SJSA1 (cell line): ENCODE measurements at places on chromosomes 12 and 14.

DNA sequence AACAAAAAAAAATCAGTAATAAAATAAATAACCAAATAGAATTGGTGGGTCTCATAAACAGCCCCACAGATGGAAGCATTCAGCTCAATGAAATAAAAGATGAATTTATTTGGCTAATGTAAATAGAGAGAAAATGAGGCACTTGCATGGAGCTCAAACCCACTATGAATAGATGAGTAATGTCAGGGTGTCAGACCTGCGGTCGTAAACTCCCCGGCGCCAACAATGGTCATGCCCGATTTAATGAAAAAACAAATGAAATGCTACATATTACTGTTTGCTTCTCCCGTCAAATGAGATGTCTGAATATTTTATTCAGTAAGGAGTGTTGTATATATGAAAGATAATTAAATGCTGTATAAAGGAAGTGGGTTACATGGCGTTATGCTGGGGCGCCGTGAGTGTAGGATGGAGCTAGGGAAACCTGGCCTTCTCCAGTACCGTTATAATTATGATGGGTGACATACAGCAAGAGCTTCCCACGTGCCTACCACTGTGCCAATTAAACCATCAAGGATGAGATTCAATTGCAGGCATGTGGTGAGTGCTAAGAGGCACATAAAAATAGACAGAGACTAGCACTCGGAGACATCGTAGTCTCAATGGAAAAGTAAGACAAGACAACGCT is 648.1 kb downstream of the BCL11B start:
- H3K4me3 ChIP-seq = no peak overlapping the region
- DNase-seq = peak; percentile 71
- no peaks in the 10 kb centered on the region for H3K27me3 ChIP-seq

- H3K27ac ChIP-seq = no peak overlapping the region
- H3K4me3 ChIP-seq = no peak overlapping the region
Measured at GRCh38 chr14:89242652-89243279, 174.3 kb downstream of the FOXN3 start.

DNA sequence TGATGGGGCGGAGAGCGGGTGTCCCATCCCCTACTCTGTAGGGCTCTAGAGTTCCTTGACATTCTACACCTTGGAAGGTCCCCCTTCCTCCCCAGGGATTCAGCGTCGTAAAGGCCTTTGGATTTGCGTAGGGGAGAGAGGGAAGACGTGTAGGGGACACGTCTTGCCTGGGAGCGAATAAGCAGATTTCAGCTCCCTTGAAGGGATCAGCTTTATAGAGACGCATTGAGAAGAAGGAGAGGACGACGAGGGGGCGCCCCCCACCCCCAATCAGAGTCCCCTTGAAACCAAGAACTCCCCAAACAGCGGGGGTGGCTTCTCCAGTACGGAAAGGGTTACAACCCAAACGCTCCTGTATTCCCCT is 324 bp downstream of the CALCOCO1 start:
- peaks cover 10% of the 10 kb centered on the region; the same call in 1 of the 2 replicates for H3K36me3 ChIP-seq
- H3K4me3 ChIP-seq = peak overlapping the region; percentile 47

DNA sequence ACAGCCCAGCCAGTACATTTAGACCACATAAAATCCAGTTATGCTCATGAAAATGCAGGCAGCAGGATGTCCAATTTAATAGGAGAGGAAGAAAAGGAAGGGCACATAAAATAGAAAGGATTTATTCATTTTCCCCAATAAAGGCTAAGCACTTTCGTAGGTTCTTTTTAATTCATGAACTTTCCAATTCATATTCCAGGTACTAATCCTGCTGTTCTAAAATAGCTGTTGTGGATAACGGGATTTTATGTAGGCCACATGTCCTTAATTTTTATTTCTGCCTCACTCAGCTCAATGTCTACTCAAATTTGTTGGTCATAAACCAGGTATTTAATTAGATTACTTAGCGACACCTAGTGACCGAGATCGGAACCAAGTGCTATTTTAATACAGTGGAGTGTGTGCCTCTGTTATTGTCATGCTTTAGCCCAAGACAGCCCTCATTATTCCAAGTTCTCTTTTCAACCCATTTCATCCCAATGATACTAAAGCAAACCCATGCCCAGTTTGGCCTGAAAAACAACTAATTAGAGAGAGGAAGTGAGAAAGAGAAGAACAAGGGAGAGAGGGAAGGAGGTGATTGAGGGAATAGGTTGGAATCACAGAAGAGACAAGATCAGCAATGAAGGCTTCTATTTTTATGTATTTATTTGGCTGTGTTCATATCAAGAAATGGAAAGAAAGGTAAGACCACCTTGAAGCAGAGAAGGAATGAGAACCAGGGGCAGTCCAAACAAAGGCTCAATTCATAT is 45.9 kb upstream of the IFNG-AS1 start:
- no peak overlapping the region for H3K27ac ChIP-seq
- DNase-seq = peak; percentile 47
- H3K36me3 ChIP-seq = no peaks in the 10 kb centered on the region
- peaks cover 12% of the 10 kb centered on the region for H3K4me1 ChIP-seq

DNA sequence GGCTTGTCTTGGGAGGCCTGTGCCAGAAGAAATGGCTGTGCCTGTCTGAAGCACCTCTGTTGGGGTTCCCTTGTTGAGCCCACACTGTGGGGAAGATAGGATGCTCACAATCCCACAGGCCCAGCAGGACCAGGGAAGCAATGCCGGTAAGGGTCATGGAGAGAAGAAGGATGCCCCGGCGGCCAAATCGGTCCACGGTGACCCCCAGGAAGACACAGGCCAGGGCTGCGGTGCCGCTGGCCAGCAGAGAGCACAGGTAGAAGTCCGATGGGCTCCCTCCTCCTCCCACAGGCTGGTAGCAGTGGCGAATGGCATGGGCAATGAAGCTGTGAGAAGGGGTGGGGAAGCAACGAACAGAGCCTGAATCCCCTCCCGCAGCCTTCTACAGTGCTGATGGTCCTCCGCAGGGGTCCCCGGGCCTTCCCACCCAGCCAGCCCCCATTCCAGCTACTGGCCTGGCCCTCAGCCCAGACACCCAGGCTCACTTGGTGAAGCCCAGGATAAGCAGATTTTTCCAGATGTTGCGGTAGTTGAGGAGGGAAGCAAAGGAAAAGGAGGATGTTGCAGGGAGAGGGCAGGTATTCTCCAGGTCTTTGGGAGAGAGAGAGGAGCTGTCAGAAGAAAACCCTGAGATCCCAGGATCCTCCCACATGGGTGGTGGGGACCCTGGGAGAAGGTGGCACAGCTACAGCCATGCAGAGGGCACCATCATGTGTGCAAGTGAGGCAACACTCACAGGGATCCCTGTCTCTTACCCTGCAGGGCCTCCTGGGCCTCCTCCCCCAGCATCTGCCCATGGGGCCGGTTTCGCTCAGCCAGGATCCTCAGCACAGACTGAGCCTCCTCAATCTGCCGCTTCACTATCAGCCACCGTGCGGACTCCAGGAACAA is 5.0 kb downstream of the SLC22A17 start:
- no peak overlapping the region for H3K27ac ChIP-seq
- H3K27me3 ChIP-seq = peaks cover 22% of the 10 kb centered on the region
- H3K4me1 ChIP-seq = peaks cover 9% of the 10 kb centered on the region
- H3K36me3 ChIP-seq = no peaks in the 10 kb centered on the region
- no peak for DNase-seq

DNA sequence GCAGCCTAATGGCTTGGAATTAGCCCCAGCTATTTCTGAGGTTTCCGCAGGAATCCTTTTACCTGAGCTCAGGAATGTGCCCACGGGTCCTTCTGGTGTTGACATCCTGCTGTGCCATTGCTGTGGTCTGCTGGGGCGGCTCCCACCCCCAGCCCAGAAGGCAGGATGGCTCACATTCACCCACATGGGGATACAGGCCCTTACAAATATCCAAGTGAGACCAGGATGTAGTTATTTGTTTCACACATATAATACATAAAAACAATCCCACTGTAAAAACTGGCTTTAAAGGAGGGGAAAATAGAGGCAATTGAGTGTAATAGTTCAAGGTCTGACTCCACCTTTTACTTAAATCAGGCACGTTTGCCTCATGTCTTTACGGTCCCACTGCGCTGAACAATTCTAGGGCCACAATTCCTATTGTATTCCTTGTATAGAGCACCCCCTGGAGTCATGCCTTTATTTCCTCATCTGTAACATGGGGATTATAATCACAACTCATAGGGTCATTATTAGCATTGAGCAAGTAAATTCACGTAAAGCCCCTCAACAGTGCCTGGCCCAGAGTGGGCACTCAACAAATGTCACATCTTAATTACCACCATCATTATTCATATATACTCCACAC is 57.2 kb upstream of the FICD start:
- no peaks in the 10 kb centered on the region for H3K4me1 ChIP-seq
- H3K36me3 ChIP-seq = no peaks in the 10 kb centered on the region
- H3K27ac ChIP-seq = no peak overlapping the region
- H3K27me3 ChIP-seq = peaks cover 10% of the 10 kb centered on the region
- no peak overlapping the region for H3K4me3 ChIP-seq
- no peak for DNase-seq

DNA sequence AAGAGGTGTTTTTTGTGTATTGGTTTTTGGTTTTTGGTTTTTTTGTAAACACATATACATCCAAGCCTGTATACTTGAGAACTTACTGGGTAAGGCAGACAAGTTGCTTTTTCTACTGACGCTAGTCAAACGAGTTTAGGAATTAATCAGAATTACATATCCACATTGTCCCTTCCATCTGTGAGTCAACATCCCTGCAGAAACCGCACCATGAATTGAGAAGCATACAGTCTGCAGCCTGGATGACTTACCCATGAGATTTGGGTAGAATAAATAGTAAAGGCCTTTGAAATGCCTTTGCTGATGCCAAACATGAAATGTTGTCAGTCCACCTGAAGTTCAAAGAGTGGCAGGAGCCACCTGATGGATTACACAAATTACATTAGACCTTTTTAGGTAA is 21.4 kb upstream of the C12orf42 start:
- H3K4me1 ChIP-seq = no peaks in the 10 kb centered on the region
- H3K27ac ChIP-seq = no peak overlapping the region
- no peak for DNase-seq
- no peak overlapping the region for H3K4me3 ChIP-seq
- no peaks in the 10 kb centered on the region for H3K27me3 ChIP-seq
- no peaks in the 10 kb centered on the region for H3K36me3 ChIP-seq

GRCh38 chr12:84455598-84455997 is 457.0 kb downstream of the SLC6A15 start:
- no peak overlapping the region for H3K27ac ChIP-seq
- no peak for DNase-seq
- H3K36me3 ChIP-seq = no peaks in the 10 kb centered on the region
- H3K4me3 ChIP-seq = no peak overlapping the region
- H3K27me3 ChIP-seq = no peaks in the 10 kb centered on the region

- no peak for DNase-seq
- no peaks in the 10 kb centered on the region for H3K4me1 ChIP-seq
- H3K27ac ChIP-seq = no peak overlapping the region
- H3K27me3 ChIP-seq = no peaks in the 10 kb centered on the region
- no peaks in the 10 kb centered on the region for H3K36me3 ChIP-seq
- H3K4me3 ChIP-seq = no peak overlapping the region
Measured at GRCh38 chr12:121376754-121377697, 22.9 kb upstream of the RNF34 start.

GRCh38 chr14:86481104-86481503 is 951.2 kb downstream of the FLRT2 start:
- no peaks in the 10 kb centered on the region for H3K4me1 ChIP-seq
- no peak overlapping the region for H3K27ac ChIP-seq
- no peak for DNase-seq
- no peak overlapping the region for H3K4me3 ChIP-seq

GRCh38 chr12:109988903-109989302 is 7.3 kb downstream of the GIT2 start:
- H3K36me3 ChIP-seq = peaks cover 77% of the 10 kb centered on the region
- no peak overlapping the region for H3K4me3 ChIP-seq
- DNase-seq = no peak
- H3K4me1 ChIP-seq = peaks cover 34% of the 10 kb centered on the region

DNA sequence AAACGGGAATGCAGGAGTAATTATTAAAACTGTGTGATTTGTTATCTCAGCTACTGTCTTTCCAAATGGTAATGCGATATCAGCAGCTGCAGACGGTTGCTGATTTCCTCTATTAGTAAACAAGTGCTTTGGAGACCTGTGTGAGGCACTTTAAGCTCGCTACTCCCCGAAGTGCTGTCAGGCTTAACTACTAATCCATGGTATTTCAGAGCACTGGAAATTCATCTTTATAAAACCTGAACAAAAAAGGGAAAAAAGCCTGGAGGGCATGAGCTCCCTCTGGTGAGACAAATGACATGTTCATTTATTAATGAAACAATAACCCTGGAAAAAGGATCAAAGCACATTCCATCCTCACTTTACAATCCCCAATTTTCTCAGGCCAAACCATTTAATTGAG is 143.6 kb upstream of the OTX2 start:
- H3K27ac ChIP-seq = no peak overlapping the region
- H3K4me1 ChIP-seq = no peaks in the 10 kb centered on the region
- no peak for DNase-seq
- H3K27me3 ChIP-seq = no peaks in the 10 kb centered on the region
- no peak overlapping the region for H3K4me3 ChIP-seq

DNA sequence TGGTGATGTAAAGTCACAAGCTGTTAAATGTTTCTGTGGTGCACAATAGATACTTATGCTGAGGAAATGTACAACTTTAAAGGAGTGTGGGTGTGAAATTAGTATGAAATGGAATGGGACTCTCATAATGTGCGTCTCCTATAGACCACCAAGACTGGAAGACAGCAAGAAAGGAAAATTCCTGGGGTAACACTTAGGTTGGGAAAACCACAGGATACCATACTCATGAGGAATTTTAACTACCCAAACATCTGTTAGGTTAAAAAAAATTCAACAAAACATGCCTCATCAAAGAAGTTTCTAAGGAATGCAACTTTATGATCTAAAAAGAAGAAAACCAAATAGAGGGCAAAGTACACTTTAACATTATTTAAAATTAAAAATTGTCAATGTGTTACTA is 113.7 kb upstream of the MYF6 start:
- H3K27me3 ChIP-seq = no peaks in the 10 kb centered on the region
- DNase-seq = peak; percentile 88
- H3K36me3 ChIP-seq = no peaks in the 10 kb centered on the region

GRCh38 chr12:15446807-15447206 is 124.5 kb downstream of the PTPRO start:
- H3K4me3 ChIP-seq = no peak overlapping the region
- no peak for DNase-seq
- no peaks in the 10 kb centered on the region for H3K27me3 ChIP-seq
- no peaks in the 10 kb centered on the region for H3K36me3 ChIP-seq

GRCh38 chr12:93379326-93379980 is 1.7 kb downstream of the NUDT4 start:
- H3K4me1 ChIP-seq = peaks cover 23% of the 10 kb centered on the region
- H3K4me3 ChIP-seq = peak overlapping the region; percentile 66
- H3K36me3 ChIP-seq = peaks cover 6% of the 10 kb centered on the region; the same call in 1 of the 2 replicates
- DNase-seq = no peak
- peak overlapping the region; percentile 45 for H3K27ac ChIP-seq
- H3K27me3 ChIP-seq = no peaks in the 10 kb centered on the region
